Hindlimb muscle (tissue), 1 donor: ENCODE measurements at places on chromosomes 6 and 20.

DNA sequence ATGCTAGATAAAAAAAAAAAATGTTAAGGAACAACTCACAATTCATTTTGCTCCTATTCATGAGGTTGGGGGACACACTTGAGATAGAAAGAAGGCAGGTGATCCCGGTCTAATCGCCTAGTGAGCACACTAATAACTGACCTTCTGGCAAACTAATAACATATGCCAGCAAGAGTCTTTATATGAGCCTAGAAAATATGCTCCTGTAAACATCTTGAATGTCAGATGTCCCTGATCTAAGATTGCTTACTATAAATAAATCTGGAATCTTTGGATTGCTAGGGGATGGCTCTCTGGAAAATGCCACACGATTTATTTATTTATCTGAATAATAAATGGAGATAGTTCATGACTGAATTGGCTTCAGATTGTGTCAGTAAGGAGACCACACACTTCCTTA lies 821.9 kb downstream of the GRIK2 start:
- DNase-seq = no peak

DNA sequence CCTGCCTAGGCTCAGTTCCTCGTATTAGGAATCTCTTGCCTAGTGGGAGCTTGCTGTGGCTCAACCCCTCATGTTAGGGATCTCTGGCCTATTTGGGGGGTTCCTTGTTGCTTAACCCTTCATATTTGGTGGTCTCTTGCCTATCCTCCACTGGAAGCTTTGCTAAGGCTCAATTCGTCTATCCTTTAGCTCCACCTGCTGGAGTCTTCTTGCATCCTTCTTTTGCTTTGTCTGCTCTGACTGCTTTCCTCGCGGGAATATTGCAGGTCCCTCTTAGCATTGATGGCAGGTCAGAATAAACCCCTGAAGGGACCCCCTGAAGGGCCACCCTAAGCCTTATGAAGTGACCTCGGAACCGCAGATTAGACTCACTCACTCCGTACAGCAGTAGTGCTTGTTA lies 203.0 kb upstream of the TBX18 start:
- no peak for DNase-seq

- peak; percentile 26 for DNase-seq
Measured at GRCh38 chr6:125974214-125974866, 12.0 kb upstream of the TRMT11 start.

- DNase-seq = no peak
Measured at GRCh38 chr6:106118835-106119431, 32.8 kb downstream of the PRDM1 start.

DNA sequence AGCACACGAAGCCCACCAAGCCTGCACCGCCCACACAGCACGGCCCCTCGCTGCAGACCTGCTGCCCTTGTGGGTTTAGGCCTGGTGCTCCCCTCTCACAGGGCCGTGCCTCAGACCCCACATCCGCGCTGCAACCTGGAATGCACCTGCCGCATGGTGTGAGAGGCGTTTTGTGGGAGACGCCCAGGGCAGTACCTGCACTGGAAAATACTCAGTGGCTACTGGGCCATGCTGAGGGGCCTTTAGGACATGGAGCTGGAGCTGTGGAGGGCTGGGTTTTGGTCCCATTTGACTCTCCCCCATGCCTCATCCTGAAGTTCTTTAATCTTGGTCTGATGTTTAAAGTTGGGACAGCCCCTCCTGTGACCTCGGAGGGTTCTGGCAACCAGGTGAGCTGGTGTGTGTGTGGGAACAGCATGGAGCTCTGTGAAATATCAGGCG lies 116.3 kb downstream of the ERMARD start:
- DNase-seq = no peak

- no peak for DNase-seq
Measured at GRCh38 chr6:124917769-124918168, 44.5 kb upstream of the RNF217 start.

DNA sequence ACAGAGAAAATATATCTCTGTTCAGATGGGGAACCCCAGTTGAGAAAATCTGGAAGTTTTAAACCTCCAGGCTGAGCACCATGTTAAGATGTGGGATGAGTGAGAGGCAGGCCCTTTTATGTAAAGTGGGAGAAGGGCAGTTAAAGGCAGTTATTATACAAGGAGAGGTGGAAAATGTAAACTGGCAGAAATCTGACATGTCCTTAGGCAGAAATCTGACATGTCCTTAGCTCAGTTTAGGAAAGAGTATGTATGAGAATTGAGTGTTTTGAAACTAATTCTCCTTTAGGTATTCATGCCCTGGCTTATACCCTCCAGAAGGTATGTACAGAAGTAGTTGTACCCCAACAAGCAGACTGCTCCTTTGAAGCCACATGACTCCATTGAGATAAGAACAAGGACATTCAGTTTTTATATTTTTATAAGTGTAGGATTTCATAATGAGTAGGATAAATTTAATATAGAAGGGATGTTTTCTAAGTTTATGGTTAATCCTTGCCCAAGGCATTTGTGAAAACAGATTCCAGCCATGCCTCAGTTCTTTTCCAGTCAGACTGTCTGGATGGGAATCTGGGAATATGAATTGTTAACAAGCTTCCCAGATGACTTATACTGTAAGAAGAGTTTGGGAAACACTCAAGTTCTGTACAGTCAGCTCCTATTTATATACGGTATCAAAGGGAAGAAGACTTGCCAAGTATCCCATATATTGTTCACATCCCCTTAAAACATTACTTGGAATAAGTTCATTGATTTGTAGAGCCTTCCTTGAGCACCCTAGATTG lies 87.7 kb downstream of the SCAND1 start:
- DNase-seq = no peak

GRCh38 chr20:61253264-61253639 lies 1.2 kb downstream of the CDH4 start:
- DNase-seq = no peak

DNA sequence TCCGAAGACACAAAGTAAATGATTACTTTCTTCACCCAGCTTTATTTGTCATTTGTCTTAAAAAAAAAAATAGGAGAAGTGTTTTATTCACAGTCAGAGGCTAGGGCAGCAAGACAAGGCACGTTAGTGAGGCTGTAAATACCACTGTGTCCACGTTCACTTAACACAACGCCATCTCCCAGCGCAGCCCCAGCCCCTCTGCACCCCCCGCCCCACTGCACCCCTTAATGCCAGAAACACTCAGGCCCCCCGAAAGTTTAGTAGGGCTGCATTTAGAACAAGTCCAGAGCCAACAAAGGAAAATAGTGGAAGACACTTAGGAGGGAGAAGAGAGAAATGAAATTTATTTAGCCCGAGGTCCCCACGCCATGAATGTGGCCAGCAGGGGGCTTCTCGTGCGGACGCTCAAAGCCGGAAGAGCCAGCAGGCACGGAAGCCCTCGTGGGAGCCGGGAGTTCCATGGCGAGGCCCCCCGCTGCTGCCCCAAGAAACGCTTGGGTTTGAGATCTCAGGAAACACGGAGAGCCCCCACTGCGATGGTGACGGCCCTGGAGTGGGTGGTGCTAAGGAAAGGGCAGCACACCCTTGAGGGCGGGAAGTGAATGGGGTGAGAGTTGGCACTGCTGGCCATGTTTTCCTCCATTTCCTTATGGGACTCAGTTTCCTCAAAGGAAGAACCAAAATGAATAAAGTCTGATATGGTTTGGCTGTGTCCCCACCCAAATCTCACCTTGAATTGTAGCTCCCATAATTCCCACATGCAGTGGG lies 50.2 kb downstream of the IYD start:
- peak; percentile 79 for DNase-seq

DNA sequence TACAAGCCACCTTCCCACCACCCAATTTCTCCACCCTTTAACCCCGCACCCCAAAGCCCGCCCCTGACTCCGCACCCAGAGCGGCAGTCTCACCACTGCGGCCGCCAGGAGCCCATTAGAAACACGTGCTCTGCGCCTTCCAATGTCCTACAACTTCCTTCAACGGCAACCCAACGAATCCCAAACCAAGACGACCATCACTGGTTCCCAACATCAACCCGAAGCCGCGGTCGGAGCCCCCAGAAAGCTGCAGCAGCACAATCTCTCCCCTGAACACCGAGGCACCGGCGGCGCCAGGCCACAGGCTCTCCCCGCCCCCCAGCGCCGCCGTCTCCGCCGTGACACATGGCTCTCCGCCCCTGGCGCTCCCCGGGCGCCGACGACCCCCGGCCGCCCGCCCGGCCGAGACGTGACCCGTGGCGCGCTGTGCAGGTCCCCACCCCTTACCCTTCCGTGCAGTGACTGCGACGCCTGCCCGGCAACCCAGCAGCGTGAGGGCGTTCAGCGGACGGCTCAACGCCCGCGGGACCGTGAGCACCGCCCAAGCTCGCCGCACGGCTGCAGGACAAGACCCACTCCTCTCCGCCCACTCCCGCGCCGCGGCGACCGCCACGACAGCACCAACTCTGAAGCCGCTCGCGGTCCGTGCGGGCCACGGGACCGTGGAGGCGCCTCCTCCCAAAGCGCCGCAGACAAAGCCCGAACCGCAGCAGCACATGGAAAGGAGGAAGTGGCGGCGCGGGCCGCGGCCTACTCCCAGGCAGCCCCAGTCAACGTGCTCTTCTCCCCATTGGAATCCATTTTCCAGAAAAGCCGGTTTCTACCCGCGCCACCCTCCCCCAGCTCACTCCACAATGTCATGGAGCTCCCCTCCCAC lies 551 bp downstream of the SYNCRIP start:
- peak; percentile 45 for DNase-seq

DNA sequence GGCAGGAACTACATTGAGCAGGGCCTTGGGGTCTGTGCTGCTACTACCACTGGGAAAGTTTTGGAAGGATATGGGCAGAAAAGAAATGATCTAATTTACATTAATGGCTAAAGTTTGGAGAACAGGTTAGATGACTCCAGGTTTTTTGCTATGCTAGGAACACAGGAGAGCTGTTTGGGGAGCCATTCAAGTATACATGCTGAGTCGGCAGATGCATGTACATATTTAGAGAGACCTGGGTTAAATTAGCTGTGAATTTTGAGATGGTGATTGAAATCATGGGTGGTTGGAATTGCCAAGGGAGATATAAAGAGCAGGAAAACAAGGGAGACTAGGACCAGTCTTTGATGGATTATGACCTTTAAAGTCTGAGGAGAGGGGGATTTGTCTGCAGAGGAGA lies 113.1 kb upstream of the BACH2 start:
- DNase-seq = no peak

GRCh38 chr6:39313526-39314272 lies 520 bp downstream of the KCNK17 start:
- no peak for DNase-seq

- no peak for DNase-seq
Measured at GRCh38 chr6:39140556-39141167, 25.7 kb upstream of the SAYSD1 start.
